Transverse colon (tissue), 4 donors: ENCODE measurements at places on chromosomes 2 and 18. TPM values are rescaled to one million over a fixed set of nuclear protein-coding genes. Genes with fewer than 3 reads are reported as not detected.

Gene TMEM37
- total RNA-seq = 148 TPM

Gene UGT1A4
- total RNA-seq = 2.0 TPM

DNA sequence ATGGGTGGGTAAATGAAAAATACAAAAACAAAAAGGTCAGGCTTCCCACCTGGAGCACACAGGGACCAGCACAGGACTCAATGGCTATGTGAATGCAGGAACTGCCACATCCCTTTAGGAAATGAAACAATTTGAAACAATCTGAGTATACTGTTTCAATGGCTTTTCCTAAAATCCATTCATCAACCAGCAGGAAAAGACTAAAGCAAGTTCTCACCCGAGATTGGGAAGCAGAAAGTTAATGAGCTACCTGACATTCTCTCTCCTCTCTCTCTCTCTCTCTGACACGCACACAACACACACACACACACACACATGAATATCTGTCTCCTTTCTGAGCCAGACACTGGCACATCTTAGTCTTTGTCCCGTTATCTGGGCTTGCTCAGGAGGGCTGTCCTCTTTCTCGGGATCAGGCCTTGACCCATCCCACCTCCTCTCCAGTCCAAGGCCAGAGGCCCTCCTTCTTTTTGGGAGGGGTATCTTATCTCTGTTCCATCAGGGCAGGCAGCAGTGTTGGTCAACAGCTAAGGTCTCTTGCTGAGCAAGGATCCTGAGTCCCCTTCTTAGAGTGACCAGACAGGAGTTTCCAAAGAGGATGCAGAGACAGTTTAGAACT is 11.6 kb upstream of the LRRFIP1 start:
- H3K4me1 ChIP-seq = peaks cover 6% of the 10 kb centered on the region
- peak overlapping the region; percentile 63 for H3K27ac ChIP-seq
- no peaks in the 10 kb centered on the region for H3K36me3 ChIP-seq
- no peak for DNase-seq
- H3K27me3 ChIP-seq = no peaks in the 10 kb centered on the region
- H3K4me3 ChIP-seq = no peak overlapping the region

DNA sequence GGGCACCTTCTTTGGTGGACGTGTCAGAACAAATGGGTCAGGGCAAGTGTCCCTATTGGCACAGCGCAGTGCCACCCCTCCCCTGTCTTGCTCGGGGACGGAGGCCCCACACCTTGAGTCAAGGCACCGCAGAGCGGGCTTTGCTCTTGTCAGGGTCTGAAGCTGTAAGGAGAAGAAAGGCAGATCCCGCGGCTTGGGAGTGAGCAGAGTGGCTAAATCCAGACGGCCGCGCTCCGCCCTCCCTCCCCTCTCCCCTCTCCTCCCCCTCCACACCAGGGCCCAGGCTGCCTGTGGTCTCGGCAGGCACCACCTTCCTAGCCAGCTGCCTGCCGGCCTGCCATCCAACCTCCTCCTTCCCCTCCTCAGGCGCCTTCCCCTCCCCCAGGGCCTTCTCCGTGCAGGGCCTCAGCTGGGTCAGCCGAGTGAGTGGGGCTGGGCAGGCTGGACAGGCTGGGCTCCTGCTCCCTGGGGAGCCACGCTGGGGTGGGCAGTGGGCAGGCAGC is 25.8 kb downstream of the SPEG start:
- peak overlapping the region; percentile 3 for H3K4me3 ChIP-seq
- H3K27ac ChIP-seq = peak overlapping the region; percentile 85
- H3K4me1 ChIP-seq = peaks cover 6% of the 10 kb centered on the region
- peak; percentile 57 for DNase-seq
- H3K27me3 ChIP-seq = no peaks in the 10 kb centered on the region
- no peaks in the 10 kb centered on the region for H3K36me3 ChIP-seq

Gene CAD
- total RNA-seq = 25.9 TPM

DNA sequence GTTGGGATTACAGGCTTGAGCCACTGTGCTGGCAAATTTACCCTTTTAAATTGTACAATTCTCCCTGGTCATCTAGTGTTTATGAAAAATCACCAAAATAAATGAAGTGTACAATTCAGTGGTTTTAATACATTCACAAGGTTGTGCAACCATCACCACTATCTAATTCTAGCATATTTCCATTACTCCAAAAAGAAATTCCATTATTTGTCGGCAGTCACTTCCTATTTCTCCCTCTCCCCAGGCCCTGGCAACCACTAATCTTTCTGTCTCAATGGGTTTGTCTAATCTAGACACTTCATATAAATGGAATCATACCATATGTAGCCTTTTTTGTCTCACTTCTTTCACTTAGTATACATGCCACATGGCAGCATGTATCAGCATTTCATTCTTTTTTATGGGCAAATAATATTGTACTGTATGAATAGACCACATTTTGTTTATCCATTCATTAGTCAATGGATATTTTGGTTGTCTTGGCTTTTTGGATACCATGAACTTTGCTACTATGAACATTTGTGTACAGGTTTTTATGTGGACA is 12.6 kb upstream of the POLE4 start:
- no peaks in the 10 kb centered on the region for H3K4me1 ChIP-seq

Gene MATN3
- total RNA-seq = not detected

- no peaks in the 10 kb centered on the region for H3K27me3 ChIP-seq
- no peaks in the 10 kb centered on the region for H3K36me3 ChIP-seq
- H3K4me3 ChIP-seq = no peak overlapping the region
- no peak overlapping the region for H3K27ac ChIP-seq
Measured at GRCh38 chr2:34907812-34908211, 1308.7 kb upstream of the FAM98A start.

- H3K36me3 ChIP-seq = no peaks in the 10 kb centered on the region
- no peaks in the 10 kb centered on the region for H3K27me3 ChIP-seq
- peaks cover 24% of the 10 kb centered on the region for H3K4me1 ChIP-seq
- DNase-seq = no peak
Measured at GRCh38 chr2:66497431-66498288, 62.7 kb downstream of the MEIS1 start.
